ENCODE measurements at places on chromosomes 11 and 22. TPM values are rescaled to one million over a fixed set of nuclear protein-coding genes. Genes with fewer than 3 reads are reported as not detected.

The PHETA2 gene
- 11.4 TPM for total RNA-seq

The OR52E8 gene
- total RNA-seq, result not detected

The CLMP gene
- 146 TPM for total RNA-seq

The RFPL1 gene
- total RNA-seq, result not detected

The PRG3 gene
- not detected for total RNA-seq

The TNNI2 gene
- total RNA-seq, result not detected

The POTEH gene
- total RNA-seq, result not detected

The GPR137 gene
- total RNA-seq, result 7.6 TPM

The FAM180B gene
- total RNA-seq, result not detected

The SOX6 gene
- 0.50 TPM for total RNA-seq

The OVCH2 gene
- not detected for total RNA-seq

The OLFML1 gene
- total RNA-seq, result 15.2 TPM

The SLC22A25 gene
- not detected for total RNA-seq

The POU2F3 gene
- total RNA-seq, result not detected

The GGTLC3 gene
- total RNA-seq, result not detected

The TH gene
- not detected for total RNA-seq

The ADAMTS15 gene
- 47.6 TPM for total RNA-seq

The CHADL gene
- 0.66 TPM for total RNA-seq

The HMOX1 gene
- total RNA-seq, result 87.3 TPM

The CCDC89 gene
- 6.0 TPM for total RNA-seq

The SYT13 gene
- total RNA-seq, result not detected

The GTF2H1 gene
- 59.1 TPM for total RNA-seq

The MS4A7 gene
- total RNA-seq, result not detected

The DEPDC7 gene
- total RNA-seq, result 5.8 TPM
